ENCODE measurements at places on chromosomes 2 and 18.

- no peak for DNase-seq
Observed at GRCh38 chr2:229675569-229675968, 38.8 kb downstream of the DNER start.

DNA sequence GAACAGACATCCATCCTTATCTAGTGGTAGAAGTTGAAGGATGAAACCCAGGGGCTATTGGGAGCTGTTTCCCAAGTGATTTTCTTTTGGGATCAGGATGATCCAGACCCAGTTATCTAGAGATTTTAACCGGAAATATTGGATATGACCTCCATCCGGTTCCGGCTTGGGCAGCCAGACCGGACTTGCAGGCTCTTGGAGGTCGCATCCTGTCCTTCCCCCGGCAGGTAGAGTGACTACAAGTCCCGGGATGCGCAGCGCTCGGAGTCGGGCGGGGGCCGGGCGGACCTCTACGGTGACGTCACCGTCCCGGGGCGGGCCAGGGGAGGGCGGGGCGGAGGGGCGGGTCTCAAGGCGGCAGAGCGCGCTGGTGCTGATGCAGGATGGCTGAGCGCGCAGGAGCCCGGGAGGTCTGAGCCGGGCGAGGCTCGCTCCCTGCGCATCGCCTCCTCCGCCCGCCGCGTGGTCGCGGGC lies at the start of gene KIF5C:
Gene KIF5C, plus strand, starts transcription at position 360 of the 474 bp plus-strand sequence. CDS start 391 bp downstream, outside the sequence.
- peak; percentile 87 for DNase-seq

GRCh38 chr2:72210470-72210869 lies 62.8 kb upstream of the CYP26B1 start:
- DNase-seq = no peak

DNA sequence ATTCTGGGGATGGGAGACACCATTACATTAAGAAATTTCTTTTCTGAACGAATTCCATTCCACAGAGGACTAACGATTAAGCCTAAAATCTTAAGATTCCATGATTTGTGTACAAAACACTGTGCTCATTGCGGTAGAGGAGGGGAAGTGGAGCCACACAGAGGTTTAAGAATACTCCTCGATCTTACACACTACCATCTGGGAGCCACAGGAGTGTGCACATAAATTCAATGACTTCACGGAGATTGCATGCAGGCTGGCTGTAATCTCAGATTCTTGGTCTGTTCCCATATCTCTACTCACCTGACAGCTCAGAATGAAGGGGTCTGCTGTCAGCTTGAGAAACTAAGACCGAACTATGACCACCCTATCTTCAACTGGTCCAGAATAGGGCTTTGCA lies 762 bp downstream of the VPS4B start:
- no peak for DNase-seq

DNA sequence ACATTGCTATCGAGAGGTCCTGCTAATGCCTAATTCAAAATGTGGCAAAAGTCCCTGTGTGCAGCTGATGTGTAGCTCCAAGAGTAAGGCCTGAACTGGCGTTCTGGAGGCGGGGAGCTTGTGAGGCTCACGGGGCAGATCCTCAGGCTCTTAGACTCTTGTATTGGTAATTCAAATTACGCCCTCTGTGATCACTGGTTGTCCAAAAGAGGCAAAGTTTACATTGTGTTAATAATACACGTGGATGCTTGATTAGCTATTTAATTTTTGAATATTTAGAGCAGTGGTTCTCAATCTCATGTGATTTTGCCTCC lies 12.4 kb upstream of the CRYGA start:
- no peak for DNase-seq

- peak; percentile 59 for DNase-seq
Observed at GRCh38 chr2:231717281-231718171, 9.2 kb downstream of the PTMA start.

- no peak for DNase-seq
Observed at GRCh38 chr18:79871026-79871390, 73.3 kb downstream of the KCNG2 start.

GRCh38 chr2:77232909-77233425 lies 289.2 kb downstream of the LRRTM4 start:
- no peak for DNase-seq

DNA sequence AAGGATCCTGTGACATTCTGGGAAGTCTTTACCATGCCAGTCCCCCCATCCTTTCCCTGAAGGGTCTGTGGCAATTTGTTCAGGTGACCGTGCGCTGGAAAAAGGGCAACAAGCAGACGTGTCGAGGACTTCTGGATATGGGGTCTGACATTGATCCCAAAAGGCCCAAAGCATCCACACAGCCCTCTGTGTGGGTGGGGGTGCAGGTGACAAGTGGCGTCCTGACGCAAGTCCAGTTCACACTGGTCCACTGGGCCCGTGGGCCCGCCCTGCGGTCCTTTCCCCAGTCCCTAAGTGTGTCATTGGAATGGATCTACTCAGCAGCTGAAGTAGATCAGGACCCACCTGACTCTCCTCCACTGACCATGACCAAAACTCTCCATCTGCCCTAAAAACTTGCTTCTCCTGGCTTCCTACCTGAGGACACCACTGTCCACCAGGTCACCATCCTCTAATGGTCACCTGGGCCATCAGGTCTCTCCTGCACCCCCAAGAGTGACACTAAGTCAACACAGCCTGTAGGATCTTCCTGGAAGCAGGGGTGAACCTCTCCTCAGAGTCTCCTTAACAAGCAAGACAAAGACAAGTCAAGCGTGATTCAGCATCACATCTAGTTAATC lies 85.6 kb upstream of the SLC66A3 start:
- no peak for DNase-seq

- no peak for DNase-seq
Observed at GRCh38 chr2:624096-624495, 53.1 kb downstream of the TMEM18 start.

- no peak for DNase-seq
Observed at GRCh38 chr2:201466050-201466675, 14.6 kb downstream of the STRADB start.

GRCh38 chr2:30584116-30584515 lies 137.1 kb downstream of the LCLAT1 start:
- DNase-seq = no peak

DNA sequence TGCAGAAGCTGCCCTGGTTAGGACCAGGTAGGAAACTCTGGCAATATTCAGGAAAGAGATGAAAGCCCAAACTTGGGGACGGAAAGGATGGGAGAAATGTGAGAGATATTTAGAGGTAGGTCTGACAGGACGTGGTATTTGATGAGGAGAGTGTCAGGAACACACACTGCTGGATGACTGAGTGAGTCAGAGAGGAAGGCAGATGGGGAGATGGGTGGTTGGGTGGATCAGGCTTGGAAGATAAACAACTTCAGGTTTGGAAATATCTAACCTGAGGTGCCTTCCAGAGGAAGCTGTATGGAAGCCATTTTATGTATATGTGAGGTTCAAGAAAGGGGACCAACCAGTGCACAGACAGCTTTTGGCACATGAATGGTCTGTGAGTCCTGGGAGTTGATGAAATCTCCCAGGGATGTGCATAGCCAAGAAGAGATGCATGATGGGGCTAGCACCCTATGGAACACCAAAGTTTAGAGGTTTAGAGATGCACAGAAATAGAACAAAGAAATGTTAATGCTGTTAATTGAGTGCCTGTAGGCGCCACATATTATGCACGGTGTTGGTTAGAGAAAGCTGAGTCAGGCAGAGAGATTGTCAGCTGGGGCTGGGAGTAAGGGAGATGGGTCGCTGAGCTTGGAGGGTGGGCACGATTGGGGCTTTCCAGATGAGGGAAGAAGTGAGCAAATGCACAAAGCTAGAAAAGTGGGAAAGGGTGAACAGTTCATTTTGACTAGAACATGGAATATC lies 101.0 kb downstream of the VIT start:
- no peak for DNase-seq

- no peak for DNase-seq
Observed at GRCh38 chr2:162458240-162458639, 114.3 kb downstream of the GCA start.

- DNase-seq = no peak
Observed at GRCh38 chr2:96306370-96306769, 1.0 kb upstream of the SNRNP200 start.

- DNase-seq = no peak
Observed at GRCh38 chr18:61817086-61817485, 75.7 kb downstream of the RNF152 start.

Measured in CD4-positive, alpha-beta T cell treated with Interleukin-1 beta for 1 hour (primary cell).